ENCODE measurements at places on chromosomes 2 and 18. TPM values are rescaled to one million over a fixed set of nuclear protein-coding genes. Genes with fewer than 3 reads are reported as not detected.

Gene RNF25
- 37.8 TPM for polyA plus RNA-seq

Gene TNS1
- 78.6 TPM for polyA plus RNA-seq

Gene AGXT
- not detected for polyA plus RNA-seq

Gene AKAIN1
- polyA plus RNA-seq = not detected

Gene C2orf66
- 0.25 TPM for polyA plus RNA-seq

Gene TEKT4
- not detected for polyA plus RNA-seq

Gene INHBB
- 0.49 TPM for polyA plus RNA-seq

Gene PDCD1
- not detected for polyA plus RNA-seq

Gene IL36G
- polyA plus RNA-seq = not detected

Gene FAM210A
- polyA plus RNA-seq = 24.9 TPM

Gene RAB12
- polyA plus RNA-seq = 4.4 TPM

Gene CCBE1
- polyA plus RNA-seq = 33.6 TPM

Gene CTLA4
- polyA plus RNA-seq = not detected

Gene PLCD4
- polyA plus RNA-seq = 1.6 TPM

Gene CNNM4
- 2.8 TPM for polyA plus RNA-seq

Gene ECEL1
- polyA plus RNA-seq = not detected

Gene COL4A4
- polyA plus RNA-seq = 0.66 TPM

Gene PFN4
- 0.60 TPM for polyA plus RNA-seq

Gene CCDC121
- 0.87 TPM for polyA plus RNA-seq

Gene EGR4
- polyA plus RNA-seq = 0.08 TPM

Gene CDH7
- not detected for polyA plus RNA-seq

Gene IER3IP1
- polyA plus RNA-seq = 39.8 TPM

Gene TBR1
- polyA plus RNA-seq = not detected

Gene HTR2B
- 0.15 TPM for polyA plus RNA-seq

Gene TMEM17
- polyA plus RNA-seq = 6.0 TPM

Gene KLHL41
- polyA plus RNA-seq = 0.11 TPM

Gene PLEK
- 0.39 TPM for polyA plus RNA-seq

Gene YWHAQ
- 694 TPM for polyA plus RNA-seq

Gene RAB1A
- 299 TPM for polyA plus RNA-seq

Gene OSBPL6
- polyA plus RNA-seq = 10.6 TPM

All from GM23248 (cell line).